ENCODE measurements at places on chromosomes 7 and 10.
A peak's percentile ranks its signal among the peaks of the same experiment; 100 is the strongest.

GRCh38 chr10:7707102-7707501 is 4.0 kb downstream of the ITIH2 start:
- no peak for DNase-seq

DNA sequence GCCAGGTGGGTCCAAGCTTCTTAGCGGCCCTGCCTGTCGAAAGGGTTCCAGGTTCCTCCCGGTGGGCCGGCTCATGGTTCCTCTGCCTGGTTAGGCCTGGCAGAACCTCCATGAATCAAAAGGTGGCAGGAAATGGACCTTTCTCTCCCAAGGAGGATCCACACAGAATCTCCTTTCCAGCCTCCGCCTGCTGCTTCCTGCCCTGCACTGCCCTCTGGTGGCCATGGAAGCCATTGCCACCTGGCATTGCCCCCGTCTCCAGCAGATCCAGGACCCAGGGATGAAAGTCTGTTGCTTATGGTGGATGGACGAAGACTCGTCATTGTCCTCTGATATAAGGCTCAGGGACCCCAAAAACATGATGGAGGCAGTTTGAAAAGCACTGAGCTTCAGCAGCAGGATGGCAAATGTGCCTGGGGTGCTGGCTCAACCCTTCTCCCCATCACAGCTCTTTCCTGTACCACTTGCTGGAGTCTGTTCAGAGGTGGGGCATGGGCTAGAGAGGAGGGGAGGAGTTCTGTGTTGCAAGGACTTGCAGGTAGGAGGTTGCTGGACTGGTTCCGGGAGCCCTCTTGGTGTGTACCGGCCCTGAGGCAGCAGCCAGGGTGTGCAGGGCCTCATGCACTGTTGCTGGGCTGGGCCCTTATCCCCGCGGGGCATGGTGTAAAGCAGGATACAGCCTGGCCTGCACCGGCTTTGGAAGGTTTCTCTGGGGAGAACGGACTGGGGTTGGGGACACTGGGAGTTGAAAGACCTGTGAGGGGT is 11.3 kb upstream of the INMT start:
- peak; percentile 76 for DNase-seq

DNA sequence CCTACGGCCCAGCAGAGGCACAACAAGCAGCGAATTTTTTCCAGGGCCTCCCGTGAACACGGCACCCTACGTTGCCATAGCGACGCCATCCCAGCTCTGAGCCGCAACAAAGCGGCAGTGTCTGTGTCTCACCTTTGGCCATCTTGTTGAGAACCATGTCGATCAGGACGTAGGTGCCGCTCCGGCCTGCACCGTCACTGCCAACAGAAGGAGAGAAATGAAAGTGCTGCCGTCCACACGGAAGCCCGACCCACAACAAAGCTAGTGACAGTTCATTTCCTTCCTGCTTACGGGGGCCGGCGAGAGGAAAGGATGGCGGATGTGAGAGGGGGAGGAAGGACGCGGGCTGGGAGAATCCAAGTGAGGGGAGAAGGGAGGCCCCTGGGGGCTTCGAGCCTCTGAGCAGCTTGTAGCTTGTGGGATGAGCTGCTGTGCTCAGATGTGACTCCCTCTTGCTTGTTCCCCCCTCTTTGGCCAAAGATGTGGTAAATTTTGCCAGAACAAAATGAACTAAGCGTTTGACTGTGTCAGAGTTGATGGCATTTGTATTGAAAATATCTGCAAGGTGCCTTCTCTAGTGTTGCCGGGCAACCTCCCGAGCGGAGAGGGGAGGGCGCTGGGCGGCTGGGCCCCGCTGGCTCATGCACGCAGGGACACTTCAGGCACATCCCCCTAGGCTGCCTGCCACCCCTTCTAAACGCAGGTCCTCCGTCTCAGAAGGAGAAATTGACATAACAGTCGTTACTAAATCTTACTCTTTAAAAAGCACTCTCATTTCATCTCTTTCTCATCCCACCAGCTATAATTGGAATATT is 232.2 kb downstream of the DNAJB6 start:
- DNase-seq = peak; percentile 43

- DNase-seq = no peak
These were observed 53.5 kb upstream of the AGBL3 start for GRCh38 chr7:134932707-134933370.

GRCh38 chr10:28939281-28940157 is 262.2 kb downstream of the BAMBI start:
- DNase-seq = no peak

DNA sequence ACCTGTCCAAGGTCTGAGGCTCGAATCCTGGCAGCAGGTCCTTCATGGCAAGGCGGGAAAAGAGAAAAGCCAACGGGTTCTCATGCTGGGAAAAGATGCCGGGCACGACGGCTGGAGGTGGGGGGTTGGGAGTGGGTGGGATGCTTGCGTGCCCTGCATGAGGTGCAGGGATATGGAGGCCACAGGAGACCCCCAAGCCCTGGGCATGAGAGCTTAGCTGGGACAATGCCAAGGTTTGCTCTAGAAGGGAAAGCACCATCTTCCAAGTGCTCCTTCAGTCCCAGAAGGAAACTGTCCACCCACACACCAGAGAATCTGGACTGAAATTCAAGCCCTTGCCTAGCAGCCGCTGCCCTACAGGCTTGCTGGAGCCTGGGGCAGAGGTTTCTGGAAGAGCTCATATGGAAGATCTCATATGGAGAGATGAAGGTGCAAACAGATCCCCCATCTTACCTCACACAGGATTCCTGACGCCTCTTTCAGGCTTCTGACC is 64.3 kb downstream of the ZRANB1 start:
- DNase-seq = no peak

DNA sequence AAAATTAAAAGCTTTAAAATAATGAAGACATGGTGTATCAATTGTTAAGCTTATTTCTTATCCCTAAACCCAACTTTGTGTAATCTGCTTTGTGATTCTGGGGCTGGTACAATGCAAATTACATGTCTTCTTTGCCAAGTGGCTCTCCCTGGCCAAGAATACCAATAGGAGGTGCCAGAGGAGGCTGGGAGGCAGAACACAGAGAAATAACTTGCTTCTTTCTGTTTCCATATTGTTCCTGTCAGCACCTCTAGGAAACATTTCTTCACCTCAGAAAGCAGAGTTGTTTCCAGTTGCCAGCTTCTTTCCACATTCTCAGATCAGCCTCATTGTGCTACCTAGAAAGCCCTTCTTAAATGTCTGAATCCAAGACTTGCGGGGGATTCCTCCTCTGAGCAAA is 174.4 kb downstream of the MDFIC start:
- DNase-seq = no peak

- no peak for DNase-seq
These were observed 52.7 kb upstream of the FOXK1 start for GRCh38 chr7:4629287-4629895.

DNA sequence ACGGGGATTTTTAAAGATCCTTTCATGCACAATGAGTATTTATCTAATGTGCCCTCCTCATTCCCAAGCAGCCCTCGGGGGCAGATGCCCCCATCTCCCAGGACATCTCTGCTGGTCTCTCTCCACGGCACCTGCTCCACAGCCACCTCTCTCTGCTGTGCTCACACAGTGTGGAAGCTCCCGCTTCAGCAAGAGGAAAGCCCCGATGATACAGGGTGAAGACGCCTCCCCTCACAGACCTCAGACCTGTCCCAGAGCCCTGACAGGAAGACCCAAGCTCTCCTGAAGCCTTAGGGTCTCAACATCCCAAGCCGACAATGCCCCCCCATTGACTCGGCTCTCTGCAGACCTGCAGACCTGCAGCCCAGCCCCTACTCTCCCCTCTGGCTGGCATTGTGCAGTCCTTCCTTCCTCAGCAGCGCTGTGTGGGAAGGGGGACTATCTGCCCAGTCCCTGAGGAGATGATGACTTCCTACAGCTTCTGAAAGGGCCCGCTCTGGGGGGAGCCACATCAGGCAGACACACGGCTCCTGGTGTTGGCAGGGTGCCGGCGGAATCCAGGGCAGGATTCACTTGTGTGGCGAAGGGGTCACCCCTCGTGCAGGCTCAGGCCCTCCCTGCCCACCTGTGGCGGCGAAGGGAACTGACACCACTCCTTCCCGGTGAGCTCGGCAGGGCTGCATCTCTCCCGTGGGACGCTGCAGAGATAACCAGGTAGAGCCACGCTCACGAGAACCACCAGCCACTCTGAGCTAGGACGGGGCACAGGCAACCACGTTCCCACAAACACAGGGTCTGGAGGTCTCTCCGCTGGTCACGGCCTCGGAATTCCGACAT is 61.8 kb downstream of the PTPRN2 start:
- no peak for DNase-seq

DNA sequence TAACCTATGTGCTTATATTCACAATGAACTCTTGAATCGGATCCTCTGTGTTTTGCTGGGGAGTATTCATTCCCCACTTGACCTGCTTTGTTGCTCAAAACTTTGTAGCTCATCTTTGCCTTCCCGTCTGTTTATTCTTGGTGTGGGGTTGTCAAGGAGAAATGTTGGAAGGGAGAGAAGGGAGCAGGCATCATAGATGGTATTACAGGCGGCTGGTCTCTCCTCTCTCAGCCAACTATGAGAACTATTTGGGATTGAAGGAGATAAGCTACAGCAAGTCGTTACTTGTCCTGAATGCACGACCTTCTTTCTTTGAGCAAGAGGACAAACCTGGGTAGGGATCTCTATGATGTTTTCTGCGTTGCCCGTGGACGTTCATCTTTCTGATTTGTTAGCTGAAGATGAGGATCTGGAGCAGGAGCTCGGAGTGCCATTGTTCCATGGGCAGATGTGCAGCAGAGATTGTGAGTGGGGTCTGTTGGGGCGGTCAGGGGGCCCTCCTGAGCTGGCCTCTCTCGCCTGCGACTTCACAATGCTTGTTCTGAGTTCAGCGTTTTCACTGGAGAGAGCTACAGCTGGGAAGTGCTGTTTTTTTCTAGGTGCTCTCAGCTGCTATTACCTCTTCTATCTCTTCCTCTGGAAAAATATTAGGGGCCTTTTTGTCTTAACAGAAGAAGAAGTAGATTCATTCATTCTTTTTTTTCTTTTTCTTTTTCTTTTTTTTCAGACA is 126.9 kb upstream of the KLF6 start:
- no peak for DNase-seq

- no peak for DNase-seq
These were observed 3.6 kb downstream of the TEX47 start for GRCh38 chr7:88791891-88792290.

- no peak for DNase-seq
These were observed 79.1 kb downstream of the TRIM24 start for GRCh38 chr7:138538997-138539644.

DNA sequence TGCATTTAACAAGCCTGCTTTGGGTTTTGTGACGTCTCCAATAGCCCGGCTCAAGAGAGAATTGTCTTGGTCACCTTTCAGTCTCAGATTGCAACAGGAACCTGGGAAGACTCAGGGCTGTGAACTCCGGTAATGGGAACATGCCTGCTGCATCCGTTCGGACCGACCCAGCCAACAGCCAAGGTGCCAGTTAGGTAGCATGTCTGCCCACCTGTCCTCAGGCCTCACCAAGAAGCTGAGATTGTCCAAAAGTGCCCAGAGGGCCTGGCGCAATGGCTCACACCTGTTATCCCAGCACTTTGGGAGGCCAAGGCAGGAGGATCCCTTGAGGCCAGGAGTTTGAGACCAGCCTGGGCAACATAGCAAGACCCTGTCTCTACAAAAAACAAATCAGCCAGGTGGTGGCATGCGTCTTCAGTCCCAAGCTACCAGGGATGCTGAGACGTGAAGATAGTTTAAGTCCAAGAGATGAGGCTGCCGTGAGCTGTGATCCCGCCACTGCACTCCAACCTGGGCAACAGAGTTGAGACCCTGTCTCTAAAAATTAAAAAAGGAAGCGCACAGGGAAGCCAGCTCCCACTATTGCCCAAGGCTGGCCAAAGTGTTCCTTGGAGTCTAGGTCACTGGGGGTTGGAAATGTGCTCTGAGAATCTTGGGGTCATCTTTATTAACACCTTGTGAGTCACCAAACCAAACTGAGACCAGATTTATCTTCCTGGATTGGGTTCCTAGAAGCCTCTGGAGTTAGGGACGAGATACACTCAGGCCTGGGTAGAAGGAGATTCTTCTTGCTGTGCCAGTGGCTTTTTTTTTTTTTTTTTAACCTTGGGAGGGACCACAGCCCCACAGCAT is 26.9 kb downstream of the BAG3 start:
- DNase-seq = no peak

- DNase-seq = no peak
These were observed 117.4 kb downstream of the VIPR2 start for GRCh38 chr7:159027056-159027788.

DNA sequence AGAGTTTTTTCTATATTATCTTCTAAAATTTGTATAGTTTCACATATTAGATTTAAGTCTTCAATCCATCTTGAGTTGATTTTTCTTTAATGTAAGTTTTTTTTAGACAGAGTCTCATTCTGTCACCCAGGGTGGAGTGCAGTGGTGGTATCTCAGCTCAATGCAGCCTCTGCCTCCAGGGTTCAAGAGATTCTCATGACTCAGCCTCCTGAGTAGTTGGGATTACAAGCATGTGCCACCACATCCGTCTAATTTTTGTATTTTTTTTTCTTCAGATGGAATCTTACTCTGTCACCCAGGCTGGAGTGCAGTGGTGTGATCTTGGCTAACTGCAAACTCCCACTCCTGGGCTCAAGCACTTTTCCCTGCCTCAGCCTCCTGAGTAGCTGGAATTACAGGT is 143.4 kb upstream of the ZNF92 start:
- DNase-seq = no peak

DNA sequence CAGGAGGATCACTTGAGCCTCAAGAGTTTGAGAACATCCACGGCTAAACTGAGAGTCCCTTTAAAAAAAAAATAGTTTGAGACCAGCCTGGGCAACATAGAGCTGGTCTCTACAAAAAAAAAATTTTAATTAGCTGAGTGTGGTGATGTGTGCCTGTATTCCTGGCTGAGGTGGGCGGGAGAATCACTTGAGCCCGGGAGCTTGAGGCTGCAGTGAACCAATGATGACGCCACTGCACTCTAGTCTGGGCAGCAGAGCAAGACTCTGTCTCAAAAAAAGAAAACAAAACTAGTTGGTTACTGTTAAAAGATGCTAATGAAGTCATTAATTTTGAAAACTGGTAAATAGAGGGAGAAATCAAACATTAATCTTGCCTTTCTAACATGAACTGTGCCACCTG is 76.4 kb downstream of the MMRN2 start:
- DNase-seq = no peak

GRCh38 chr10:117652228-117653169 is 110.0 kb downstream of the EMX2 start:
- DNase-seq = no peak

DNA sequence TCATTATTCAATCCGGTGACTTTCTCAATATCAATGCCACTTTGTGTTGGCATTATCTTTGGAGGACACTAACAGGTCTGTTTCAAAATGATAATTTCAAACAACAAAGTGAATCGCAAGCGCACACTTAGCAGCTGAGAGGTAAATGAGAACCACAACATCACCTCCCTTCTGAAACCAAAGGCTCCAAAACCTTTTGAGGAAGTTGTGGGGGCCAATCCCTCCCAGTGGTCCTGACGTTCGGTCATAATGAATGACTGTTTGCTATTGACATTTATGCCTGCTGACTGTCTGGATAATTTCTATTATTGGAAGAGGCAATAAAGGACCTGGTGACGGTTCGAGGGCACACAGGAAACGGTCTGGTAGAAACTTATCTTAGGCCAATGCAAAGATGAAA is 1.8 kb downstream of the ADARB2 start:
- DNase-seq = no peak
